ENCODE measurements at places on chromosomes 7 and 10. TPM values are rescaled to one million over a fixed set of nuclear protein-coding genes. Genes with fewer than 3 reads are reported as not detected.

Gene NXPH1
- total RNA-seq: not detected

Gene FUOM
- total RNA-seq: 23.2 TPM

Gene SAP25
- total RNA-seq: not detected

Gene ALOX5
- total RNA-seq: 0.13 TPM

Gene PNLIPRP1
- total RNA-seq: not detected

Gene CAV2
- total RNA-seq: 150 TPM

Gene TAS2R41
- total RNA-seq: not detected

Gene LRRD1
- 0.13 TPM for total RNA-seq

Gene PRR15
- 2.1 TPM for total RNA-seq

Data from bronchial epithelial cell (primary cell).